ENCODE measurements at places on chromosomes 7 and 10.

DNA sequence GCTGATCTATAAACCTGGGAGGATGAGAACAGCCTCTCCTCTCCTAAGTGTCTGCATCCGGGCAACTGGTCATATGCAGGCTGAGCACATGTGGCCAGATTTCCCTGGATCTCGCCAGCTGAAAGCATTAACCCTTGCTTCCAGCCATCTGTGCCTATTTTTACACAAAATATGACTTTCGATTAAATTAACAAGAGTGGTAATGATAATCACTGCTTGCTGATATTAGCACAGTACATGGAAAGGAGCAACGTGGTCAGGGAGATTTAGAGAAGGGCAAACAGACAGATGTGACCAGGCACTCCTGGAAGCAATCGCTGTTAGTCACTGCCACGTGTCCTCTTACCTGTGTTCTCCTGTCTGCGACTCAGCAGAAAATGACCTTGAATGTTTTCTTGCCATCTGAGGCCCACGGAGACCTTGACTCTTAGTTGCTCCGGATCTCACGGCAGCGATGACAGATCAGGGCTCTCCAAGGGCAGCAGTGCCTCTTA lies 59.5 kb upstream of the NPTX2 start:
- no peak for DNase-seq

DNA sequence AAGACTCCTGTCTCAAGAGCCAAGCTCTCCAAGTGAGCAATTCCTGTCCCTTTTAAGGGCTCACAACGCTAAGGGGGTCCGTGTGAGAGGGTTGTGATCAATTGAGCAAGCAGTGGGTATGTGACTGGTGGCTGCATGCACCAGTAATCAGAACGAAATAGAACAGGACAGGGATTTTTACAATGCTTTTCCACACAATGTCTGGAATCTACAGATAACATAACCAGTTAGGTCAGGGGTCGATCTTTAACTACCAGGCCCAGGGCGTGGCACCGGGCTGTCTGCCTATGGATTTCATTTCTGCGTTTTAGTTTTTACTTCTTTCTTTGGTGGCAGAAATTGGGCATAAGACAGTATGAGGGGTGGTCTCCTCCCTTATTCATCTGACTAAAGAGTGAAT lies 54.9 kb upstream of the SP4 start:
- DNase-seq, result no peak

DNA sequence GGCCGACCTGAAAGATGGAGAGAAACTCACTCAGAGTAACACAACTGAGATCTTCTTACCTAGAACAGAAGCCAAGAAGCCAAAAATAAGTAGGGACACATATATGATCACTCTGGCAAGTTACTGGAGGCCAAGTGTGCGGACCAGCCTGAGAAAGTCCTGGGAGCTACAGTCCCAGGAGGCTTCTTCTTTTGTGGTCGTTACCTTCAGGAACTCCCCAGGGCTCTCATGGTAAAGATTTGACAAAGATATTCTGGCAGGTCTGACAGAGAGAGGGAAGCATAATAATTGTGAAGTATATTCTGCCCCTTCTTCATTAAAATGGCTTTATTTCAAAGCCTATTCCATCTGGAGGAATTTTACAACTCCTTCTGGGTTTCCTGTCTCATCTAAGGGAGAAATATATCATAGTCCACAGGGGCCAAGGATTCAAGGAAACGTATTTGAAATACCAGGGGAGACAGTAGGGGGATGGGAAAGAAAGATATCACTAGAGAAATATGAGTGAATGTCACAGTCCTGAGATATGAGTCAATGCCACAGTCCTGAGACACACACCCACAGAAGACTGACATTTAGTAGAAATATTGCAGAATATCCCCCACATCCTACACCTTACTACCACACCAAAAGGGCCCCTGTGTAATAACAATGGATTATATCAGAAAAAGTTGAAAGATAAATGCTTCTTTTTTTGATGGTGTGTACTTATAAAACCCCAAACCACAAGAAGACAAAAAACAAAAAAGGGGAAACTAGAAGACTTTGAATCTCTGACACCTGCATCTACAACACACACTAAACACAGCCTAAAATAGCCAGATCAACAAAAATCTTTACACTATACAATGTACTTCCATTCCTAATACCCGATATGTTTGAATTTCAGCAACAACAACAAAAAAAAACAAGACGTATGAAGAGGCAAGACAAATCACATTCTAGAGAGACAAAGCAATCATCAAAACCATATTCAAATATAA lies 594.2 kb upstream of the NRG3 start:
- DNase-seq, result no peak

DNA sequence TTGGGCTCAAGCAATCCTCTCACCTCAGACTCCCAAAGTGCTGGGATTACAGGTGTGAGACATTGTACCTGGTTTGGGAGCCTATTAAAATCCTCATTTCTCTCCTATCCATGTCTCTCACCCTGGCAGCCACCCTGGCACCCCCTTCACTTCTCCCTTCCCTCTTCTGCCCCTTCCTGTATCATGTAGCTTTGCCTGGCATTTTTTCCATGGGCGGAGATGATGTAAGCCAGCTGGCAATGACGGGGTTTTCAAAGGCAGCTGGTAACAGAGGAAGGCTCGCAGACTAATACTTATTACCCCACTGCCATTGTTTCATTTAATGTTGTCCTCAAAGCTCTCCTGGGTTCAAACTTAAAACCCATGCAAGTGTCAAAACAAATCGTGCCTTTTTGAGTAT lies 61.9 kb downstream of the RGS10 start:
- no peak for DNase-seq

DNA sequence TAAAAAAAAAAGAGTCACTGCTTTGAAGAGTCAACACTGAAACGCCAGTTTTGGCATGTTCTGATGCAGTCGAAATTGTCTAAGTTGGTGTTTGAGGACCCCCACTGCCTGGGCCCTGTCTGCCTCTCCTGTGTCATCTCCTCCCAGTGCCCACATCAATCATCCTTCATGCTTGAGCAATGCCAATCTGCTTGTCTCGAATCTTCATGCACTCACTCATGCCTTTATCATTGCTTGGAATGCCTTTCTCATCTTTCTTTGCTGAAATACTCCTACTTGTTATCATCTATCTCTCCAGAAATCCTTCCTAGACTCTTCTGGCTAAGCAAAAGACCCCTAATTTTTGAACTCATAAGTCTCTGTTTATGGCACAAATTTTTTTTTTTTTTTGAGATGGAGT lies 42.1 kb upstream of the PLPP4 start:
- no peak for DNase-seq

DNA sequence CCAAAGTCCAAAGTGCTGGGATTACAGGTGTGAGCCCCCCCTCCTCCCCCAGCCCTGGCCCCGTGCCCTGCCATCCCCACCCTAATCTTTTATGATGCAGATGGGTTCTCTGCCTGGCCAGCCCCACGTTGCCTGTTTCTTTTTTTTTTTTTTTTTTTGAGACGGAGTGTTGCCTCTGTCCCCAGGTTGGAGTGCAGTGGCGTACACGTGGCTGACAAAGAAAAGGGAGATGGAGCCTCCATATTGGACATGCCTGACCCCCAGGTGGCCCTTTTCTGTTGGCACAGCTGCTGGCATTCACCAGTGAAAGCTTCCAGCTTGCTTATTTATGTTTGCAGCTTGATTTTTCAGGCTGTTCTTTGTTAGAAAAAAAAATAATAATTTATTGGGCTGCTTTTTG lies 235.3 kb downstream of the CCDC3 start:
- DNase-seq, result no peak

DNA sequence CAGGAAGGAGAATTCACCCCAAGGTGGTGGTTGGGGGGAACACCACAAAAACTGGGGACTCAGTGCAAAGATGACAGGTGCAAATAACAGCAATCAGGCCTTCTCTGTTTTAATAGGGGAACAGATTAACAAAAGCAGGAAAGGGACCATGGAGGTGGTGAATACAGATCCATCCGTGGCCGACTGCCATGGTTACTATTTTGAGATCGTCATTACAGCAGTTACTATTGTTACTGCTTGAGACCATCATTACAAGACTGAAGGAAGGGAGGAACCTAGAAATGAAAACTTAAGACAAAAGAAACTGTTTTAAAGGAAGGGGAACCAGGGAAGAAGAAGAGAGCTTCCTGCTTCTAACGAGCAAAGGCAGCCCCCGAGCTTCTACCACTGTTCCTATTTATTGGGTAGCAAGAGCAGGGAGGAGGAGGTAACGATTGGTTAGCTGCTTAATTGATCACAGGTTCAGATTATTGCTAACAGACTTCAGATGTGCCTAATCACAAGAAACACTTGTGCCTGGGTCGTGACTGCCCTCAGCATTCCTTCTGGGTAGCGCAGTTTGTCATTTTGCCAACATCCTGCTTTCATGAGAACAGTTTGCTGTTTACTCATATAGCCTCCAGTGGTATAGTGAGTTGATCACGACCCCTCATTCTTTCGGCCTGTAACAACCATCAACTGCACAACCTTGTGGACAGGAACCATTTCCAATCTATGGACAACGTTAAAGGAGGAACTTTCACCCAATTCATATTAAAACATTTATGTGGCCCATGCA lies 216.3 kb downstream of the CHCHD3 start:
- DNase-seq, result no peak

GRCh38 chr7:35720849-35721248 lies 25.9 kb upstream of the HERPUD2 start:
- DNase-seq, result no peak

DNA sequence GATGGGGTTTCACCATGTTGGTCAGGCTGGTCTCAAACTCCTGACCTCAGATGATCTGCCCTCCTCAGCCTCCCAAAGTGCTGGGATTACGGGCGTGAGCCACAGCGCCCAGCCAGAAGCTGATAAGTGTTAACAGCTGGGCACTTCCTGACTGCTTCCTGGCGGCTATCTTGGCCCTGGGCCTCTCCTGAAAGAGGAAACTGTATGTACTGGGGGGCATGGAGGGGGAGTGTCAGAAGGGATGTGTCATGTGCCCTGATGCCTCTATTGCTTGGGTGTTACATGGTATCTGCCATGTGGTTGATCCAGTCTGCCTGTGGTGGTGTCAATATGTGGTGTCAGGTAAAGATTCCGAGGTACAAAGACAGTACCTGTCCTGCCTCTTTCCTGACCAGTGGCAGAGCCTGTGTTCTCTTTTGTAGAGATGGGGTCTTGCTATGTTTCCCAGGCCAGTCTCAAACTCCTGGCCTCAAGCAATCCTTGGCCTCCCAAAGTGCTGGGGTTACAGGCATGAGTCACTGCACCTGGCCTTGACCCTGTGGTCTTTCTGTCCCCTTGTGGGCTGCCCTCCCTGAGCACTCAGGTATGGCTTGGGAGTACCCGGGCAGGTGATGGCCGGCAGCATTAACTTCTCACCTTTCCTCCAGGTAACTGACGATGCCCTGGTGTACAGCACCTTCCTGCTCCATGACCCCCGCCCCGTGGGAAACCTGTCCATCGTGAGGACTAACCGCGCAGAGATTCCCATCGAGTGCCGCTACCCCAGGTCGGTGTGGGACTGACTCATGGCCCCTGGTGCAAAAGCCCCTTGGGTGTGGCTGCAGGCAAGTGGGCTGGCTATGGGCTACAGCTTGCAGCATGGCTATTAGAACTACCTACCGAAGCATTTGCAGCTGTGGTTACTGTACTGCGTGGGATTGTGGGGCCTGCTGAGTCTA lies 4.4 kb downstream of the ZP3 start:
- DNase-seq, result no peak

GRCh38 chr7:147586526-147586925 lies 1004.0 kb upstream of the C7orf33 start:
- no peak for DNase-seq

DNA sequence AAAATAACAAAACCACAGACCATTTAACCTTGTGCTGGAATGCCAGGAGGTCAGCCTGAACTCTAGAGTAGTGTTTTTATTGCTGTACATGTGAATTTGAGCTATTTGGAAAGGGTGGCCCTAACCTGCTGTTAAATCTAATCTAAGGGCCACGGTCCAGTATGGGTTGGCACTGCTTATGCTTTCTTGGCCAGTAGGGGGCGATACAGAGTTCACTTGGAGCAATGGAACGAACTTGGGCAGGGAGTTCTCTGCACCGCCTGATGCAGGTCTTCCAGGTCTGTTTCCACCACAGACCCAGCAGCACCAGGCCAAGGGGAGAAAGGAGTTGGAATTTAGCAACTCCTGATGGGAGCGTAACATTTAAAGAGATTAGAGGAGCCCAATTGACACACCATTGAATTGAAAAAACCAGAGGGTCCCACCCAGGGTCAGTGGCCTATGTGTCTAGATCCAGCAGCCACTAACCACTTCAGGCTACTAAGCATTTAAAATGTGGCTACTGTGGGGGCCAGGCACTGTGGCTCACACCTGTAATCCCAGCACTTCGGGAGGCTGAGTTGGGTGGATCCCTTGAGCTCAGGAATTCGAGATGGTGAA lies 75.7 kb upstream of the EFCAB10 start:
- DNase-seq, result peak; percentile 79

DNA sequence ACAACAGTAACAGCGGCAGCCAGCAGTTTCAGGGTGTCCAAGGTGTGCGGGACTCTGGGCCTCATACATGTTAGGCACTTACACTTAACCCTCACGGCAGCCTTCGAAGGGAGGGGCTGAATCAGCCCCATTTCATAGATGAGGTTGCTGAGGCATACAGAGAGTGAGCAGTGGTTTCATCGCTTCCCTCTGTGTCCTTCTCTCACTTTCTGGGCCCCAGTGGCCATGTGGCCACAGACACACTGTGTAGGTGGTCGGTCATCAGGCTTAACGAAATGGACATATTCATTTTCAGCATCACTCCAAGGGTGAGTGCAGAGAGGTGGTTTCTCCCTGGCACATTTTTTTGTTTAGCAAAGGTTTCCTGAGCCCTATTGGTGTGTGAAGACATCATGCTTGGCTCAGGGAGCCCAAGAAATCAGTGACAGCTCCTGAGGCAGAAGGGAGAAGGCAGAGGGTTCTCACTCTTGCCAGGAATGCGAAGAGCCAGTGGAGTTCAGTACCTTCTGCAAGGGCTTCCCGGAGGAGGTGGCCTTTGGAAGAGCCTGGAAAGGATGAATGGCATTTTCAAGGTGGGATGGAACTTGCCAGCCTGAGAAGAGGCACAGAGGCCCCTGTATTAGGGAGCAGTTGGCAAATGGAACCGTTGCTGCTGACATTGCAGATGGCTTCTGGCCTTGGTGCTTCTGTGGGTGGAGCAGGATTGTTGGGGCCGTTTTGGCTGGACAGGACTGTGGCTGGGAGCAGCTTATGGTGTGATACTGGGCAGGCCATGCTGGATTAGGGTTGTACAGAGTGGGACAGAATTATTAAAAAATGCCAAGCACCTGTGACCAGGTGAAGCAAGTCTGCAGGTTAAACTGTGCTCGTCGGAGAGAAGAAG lies 61.7 kb upstream of the PPIF start:
- DNase-seq, result no peak

- DNase-seq, result no peak
These were observed 22.7 kb downstream of the JAZF1 start for GRCh38 chr7:28157831-28158416.

Data from colonic mucosa (tissue), 4 donors.